ENCODE measurements at places on chromosomes 16 and 17.

DNA sequence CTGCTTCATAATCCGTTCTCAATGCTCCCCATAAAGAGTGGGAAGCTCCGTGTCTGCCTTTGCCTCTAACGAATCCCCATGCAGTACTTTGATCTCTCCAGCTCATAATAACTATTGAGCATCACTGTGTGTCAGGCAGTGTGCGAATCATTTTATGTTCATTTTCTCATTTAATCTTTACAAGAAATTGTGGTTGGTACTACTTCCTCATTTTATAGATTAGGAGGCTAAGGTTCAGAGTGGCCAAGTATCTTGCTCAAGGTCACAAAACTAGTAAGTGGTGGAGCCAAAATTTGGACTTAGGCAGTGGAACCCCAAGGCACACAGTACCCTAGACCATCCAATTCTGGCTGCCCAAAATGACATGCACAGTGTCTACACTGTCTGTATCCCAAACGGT lies 44.8 kb downstream of the ABCC12 start:
- no peak for DNase-seq

- no peak for DNase-seq
Measured at GRCh38 chr16:24731722-24732419, 2.4 kb downstream of the TNRC6A start.

DNA sequence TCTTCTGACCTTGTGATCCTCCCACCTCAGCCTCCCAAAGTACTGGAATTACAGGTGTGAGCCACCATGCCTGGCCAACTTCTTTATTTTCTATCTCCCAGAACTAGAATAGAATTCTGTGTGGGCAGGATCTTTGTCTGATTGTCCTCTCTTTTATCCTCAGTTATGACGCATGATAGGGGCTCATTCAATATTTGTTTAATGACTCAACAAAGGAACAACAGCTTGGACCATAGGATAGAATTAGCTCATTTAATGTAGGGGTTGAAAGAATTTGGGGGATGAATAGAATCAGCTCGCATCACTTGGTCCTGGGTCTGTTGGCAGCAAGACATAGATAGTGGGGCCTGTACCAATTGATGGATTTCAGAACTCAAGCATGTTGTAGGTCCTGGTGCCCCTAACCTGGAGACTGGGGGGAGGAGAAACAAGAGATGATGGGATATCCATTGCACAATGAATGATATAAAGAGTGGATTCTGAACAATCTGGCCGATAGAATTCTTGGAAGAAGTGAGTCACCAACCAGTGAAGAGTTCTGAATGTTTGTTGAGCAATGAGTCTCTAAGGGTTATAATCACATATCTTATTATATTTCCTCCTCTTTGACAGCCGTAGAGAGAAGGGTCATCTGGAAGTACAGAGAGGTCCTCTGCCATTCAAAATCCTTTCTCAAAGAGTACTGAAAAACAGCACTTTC lies 250.2 kb downstream of the HS3ST4 start:
- DNase-seq = no peak

- no peak for DNase-seq
Measured at GRCh38 chr17:28221751-28222414, 97.1 kb upstream of the TMEM97 start.

GRCh38 chr16:64974381-64974780 lies 147.5 kb downstream of the CDH11 start:
- no peak for DNase-seq

DNA sequence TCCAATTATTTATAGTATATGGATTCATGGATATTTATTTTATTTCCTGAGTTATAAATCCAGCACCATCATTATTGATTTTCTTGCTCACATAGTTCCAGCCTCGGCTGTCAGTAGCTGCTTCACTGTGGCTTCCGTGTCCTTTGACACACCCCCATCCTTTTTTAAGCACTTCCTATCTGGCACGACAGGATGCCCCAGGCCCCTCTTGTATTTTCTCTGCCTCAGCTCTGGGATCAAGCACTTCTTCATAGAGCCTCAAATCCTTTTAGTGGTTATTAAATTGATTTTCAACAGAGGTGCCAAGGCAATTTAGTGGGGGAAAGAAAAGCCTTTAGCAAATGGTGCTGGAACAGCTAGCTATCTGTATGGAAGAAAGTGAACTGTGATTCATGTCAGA lies 59.8 kb downstream of the GAN start:
- DNase-seq = no peak

DNA sequence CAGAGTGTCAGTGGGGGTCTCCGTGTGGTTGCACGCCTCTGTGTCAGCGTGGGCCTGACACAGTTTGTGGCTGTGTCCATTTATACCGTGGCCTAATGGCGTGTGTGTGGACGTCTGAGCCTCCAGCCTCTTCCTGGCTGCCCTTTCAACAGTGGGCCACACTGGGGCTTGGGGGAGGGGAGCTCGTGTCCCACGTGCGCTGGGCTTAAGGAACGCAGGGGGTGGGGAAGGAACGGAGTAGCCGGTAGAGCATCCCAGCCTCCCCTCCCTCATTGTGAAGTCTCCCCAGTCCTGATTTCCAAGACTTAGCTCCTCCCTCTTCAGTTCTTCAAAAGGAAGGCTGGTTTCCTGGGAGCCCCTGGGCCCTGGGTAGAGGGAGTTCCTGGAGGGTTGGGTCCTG lies 9.5 kb upstream of the HES7 start:
- no peak for DNase-seq

DNA sequence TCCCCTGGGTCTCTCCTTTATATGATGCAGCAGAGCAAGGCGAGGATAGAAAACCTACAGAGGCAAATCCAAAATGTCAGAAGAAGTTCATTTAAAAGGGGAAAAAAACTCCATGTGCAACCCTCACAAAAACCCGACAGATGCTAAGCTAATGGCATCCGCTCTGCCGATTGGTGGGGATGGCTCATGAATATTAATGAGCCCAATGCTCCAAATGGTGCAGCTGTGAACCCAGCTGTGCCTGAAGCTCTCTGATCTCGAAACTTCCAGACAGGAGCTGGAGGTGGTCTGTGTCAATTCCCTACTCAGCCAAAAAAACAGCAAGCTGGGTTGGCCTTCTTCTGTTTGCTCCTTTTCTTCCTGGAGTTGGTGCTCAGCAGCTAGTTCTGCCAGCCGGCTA lies 15.5 kb downstream of the SNX11 start:
- DNase-seq = no peak

- DNase-seq = no peak
Measured at GRCh38 chr16:56530872-56531271, 11.0 kb upstream of the BBS2 start.

GRCh38 chr17:77817953-77818352 lies 140.6 kb upstream of the TNRC6C start:
- no peak for DNase-seq

GRCh38 chr17:81049372-81049911 lies 14.5 kb downstream of the BAIAP2 start:
- DNase-seq = no peak

DNA sequence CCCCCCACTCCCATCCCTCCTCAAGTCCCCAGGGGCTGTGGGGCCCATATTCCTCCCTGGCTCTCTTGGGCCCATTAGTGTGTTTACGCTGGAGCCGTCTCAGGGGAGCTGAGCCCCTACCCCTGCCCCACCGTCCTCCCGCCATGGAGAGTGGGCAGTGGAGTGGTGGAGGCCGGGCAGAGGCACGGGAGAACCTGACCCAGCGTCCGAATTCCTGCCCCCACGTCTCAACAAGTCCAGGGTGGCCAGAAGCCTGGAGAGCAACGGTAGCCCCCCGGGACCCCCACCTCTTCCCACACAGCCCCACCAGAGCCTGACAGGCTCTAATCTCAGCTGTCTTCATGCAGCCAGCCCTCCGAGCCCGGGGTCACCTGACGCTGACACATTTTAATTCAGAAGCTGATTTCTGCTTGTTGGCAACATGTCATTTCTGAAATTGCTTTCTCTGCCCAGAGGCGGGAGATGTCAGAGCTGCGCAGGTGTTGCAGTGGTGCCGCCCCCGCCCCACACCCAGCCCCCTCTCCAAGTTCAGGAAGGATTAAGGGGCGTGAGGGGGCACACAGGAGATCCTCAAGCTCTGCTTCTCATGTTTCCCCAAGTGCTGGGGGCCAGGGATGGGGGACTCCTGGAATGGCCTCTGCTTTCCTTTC lies 32.6 kb downstream of the WNT9B start:
- no peak for DNase-seq

DNA sequence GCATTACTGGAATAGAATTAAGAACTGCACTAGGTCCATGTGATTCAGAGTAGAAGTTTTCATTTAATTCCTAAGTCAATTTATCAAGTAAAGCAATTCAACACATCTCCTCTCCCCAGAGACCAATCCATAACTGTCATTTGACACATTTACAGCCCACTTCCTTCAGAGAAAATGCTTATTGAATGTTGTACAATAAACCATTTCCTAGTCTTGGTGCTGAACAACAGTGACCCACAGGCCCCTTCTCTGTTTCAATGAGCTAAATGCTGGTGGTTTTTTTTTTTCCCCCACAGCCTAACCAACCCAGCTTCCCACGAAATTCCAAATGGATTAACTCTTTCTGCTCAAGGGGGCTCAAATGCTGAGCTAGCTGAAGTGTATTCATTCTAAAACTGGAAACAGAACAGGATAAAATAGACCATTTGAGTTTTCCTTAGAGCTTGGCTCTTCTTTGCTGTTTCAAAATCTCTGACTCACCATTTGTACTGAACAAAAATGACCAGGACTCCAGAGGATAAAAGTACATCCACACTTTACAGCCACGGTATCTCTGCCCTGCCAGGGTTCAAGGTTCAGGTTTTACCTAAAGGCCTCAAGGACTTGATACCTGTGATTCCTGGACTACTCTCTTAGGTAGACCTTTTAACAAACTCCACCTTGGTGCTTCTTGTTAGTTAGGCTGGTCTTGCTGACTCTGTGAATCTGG lies 62.3 kb downstream of the TMEM100 start:
- no peak for DNase-seq

DNA sequence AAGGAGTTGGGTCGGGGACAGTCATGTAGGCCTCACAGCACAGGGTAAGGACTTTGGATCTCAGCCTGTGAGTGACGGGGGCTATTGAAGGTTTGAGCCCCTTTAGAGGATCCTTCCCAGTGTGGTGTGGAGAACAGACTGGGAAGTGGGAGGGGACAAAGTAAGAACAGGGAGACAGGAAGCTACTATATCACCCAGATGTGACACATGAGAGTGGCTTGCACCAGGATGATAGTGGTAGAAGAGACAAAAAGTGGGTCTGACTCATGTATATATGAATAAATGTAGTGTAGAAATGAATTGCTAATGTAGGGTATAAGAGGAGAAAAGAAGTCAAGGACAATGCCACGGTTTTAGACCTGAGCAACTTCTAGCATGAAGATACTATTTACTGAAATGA lies 4.5 kb downstream of the NUP93 start:
- no peak for DNase-seq

DNA sequence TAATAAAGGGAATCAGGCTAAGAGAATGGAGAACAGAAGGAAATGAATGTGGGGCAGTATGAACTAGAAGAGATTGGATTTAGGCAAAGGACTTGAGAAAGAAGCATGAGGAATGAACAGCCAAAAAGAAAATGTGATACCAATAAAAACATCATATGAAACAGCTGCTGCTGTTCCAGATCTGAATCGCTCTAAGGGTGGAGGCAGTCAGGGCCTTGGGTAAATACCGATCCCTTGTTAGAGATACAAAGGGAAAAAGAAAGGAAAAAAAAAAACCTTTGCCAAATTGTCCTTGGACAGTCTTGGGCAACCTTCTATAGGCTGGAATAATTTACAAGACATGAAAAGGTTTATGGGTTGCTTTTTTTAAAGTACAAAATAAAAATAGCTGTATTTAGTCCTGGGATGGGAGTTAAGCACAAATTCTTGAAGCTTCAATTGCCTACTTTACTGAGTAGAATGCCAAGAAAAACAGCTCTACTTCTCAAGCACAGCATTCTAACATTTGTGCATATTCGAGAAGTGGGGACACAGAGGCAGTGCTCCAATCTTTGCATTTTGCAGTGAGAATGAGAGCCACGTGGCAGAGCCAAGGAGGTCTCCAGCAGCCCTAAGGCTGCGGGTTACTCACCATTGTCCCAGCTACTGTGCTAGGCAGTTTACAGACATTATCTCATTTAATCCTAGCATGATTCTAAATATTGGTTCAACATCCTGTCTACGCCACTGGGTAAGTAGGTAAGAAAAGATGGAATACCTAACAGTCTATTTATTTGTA lies 43.3 kb upstream of the PSMD7 start:
- no peak for DNase-seq

- DNase-seq = no peak
Measured at GRCh38 chr17:51995797-51996403, 162.6 kb downstream of the CA10 start.

Measured in NCI-H446 treated with DMSO at 0.1 percent for 48 hours (cell line).